Mammary microvascular endothelial cell (primary cell): ENCODE measurements at places on chromosomes 16 and 17. TPM values are rescaled to one million over a fixed set of nuclear protein-coding genes. Genes with fewer than 3 reads are reported as not detected.

Gene DNAI2
- not detected in 2 replicates for total RNA-seq

Gene MAPT
- total RNA-seq = not detected in 2 replicates

Gene LITAFD
- total RNA-seq = not detected in 2 replicates

Gene EMP2
- total RNA-seq = 15.8 and 17.7 TPM in 2 replicates

Gene RHBDL1
- total RNA-seq = 0.07 and 0.69 TPM in 2 replicates

Gene VAT1L
- 5.1 and 5.5 TPM in 2 replicates for total RNA-seq

Gene CCDC154
- 0.05 TPM in 1 of 2 replicates, not detected in the other for total RNA-seq

Gene MAPK7
- total RNA-seq = 16.7 and 17.5 TPM in 2 replicates

Gene TNP2
- total RNA-seq = not detected in 2 replicates

Gene KDM6B
- 0.87 and 1.0 TPM in 2 replicates for total RNA-seq

Gene KIF18B
- 16.4 and 18.6 TPM in 2 replicates for total RNA-seq

Gene NXN
- 10.7 and 12.6 TPM in 2 replicates for total RNA-seq

Gene PLCG2
- 9.5 and 11.8 TPM in 2 replicates for total RNA-seq

Gene ST3GAL2
- total RNA-seq = 32.1 and 33.0 TPM in 2 replicates

Gene SPEM2
- not detected in 2 replicates for total RNA-seq

Gene EVPLL
- total RNA-seq = not detected in 2 replicates

Gene CLEC19A
- total RNA-seq = not detected in 2 replicates

Gene SDR42E1
- 3.7 and 3.8 TPM in 2 replicates for total RNA-seq

Gene RAB26
- total RNA-seq = 0.13 and 1.3 TPM in 2 replicates

Gene NRN1L
- 0.69 TPM in 1 of 2 replicates, not detected in the other for total RNA-seq

Gene CLEC18B
- 0.20 TPM in 1 of 2 replicates, not detected in the other for total RNA-seq

Gene AGRP
- total RNA-seq = not detected in 2 replicates

Gene BEAN1
- total RNA-seq = not detected in 2 replicates

Gene SLC16A11
- 0.69 and 0.73 TPM in 2 replicates for total RNA-seq

Gene OTOA
- total RNA-seq = 0.20 TPM in 1 of 2 replicates, not detected in the other

Gene VPS4A
- 38.4 and 41.5 TPM in 2 replicates for total RNA-seq

Gene EME1
- total RNA-seq = 4.9 and 8.3 TPM in 2 replicates

Gene IGSF6
- not detected in 2 replicates for total RNA-seq

Gene HLF
- total RNA-seq = 0.25 TPM in 1 of 2 replicates, not detected in the other

Gene GPR179
- not detected in 2 replicates for total RNA-seq

Gene SOCS7
- total RNA-seq = 2.9 and 4.4 TPM in 2 replicates

Gene ENPP7
- not detected in 2 replicates for total RNA-seq

Gene CBX2
- 11.3 and 12.0 TPM in 2 replicates for total RNA-seq

Gene OR1A1
- not detected in 2 replicates for total RNA-seq

Gene DHODH
- 7.4 and 8.2 TPM in 2 replicates for total RNA-seq

Gene SNAI3
- 0.13 TPM in 1 of 2 replicates, not detected in the other for total RNA-seq

Gene PRAC1
- not detected in 2 replicates for total RNA-seq

Gene DHRS7C
- total RNA-seq = not detected in 2 replicates

Gene FAM20A
- not detected in 2 replicates for total RNA-seq

Gene SLFN14
- total RNA-seq = not detected in 2 replicates

Gene ASIC2
- not detected in 2 replicates for total RNA-seq

Gene KIF2B
- total RNA-seq = not detected in 2 replicates

Gene CDH3
- total RNA-seq = not detected in 2 replicates

Gene BICDL2
- total RNA-seq = not detected in 2 replicates

Gene ZMYND15
- total RNA-seq = 0.07 and 0.10 TPM in 2 replicates

Gene KRT23
- not detected in 2 replicates for total RNA-seq
